ENCODE measurements at places on chromosomes 11 and 22.
A peak's percentile ranks its signal among the peaks of the same experiment; 100 is the strongest.

DNA sequence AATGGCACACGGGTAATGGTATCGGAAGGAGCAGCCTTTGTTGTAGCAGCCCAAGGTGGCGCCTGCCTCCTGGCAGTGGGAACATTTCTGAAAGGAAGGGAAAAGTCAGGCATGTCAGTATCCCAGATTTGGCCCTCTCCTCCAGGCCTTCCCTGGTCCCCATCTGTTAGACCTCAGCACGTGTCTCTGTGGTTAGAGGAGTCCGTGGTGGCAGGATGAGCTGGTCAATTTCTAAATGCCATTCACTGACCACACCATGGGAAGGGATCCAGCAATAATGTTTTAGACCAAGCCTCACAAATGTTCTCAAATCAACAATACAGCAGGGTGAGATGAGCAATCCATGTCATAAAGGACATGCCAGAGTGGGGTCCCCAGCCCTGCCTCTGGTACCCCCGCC, 49.0 kb upstream of the CYP2D6 start:
- DNase-seq: peak; percentile 22

DNA sequence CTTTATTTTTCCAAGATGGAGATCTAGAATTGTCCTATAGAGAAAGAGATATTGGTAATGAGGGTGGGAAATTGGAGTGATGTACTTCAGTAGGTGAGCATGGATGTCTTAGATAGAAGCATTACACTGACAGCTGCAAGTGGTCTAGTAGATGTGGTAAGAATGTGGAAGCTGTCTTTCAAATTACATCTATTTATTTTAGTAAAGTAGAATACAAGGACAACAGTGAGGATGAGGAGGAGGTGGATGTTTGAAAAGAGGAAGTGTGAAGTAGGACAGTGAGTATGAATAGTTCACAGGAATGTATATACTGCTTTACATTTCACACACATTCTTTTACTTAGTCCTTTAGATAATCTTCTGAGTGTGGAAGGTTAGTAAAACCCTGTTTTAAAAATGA, 64.2 kb downstream of the HIPK3 start:
- DNase-seq: no peak

GRCh38 chr11:1877211-1878136, 14.2 kb downstream of the PRR33 start:
- no peak for DNase-seq

DNA sequence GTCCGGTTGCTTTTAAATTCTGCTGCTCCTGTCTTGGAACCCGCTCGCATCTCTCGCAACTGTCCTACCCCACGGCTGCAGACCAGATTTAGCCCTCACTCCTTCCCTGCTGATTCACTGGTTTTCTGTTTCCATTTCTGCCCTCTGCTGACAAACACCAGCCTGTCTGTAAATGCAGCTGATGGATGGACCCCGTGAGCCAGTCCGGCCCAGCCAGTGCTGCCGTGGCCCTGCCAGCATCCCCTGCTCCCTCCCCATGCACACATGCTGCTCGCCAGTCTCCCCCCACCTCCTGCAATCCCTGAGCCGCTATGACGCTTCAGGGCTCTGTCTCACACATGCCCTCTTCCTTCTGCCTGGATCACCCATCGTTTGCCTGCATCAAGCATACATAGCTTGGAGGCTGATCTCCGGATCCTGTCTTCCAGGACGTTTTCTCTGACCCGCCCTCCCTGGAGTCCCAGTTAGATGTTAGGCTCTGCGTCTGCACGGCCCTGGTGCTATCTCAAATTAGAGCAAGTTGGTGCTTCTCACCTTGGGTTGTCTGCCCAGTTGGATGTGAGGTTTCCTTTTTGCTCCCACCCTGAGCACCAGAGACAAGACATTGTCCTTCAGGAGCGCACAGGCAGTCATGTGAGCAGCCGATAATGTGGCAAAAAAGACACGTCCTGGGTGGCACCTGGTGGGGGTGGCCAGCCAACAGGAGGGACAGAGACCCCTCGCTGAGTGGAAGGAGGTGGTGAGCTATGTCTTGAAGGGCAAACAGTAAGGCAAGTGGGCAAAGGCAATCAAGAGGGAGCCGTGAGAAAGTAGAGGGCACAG, 4.3 kb upstream of the ACR start:
- DNase-seq: no peak

- no peak for DNase-seq
Observed at GRCh38 chr11:123111465-123111864, 49.5 kb upstream of the HSPA8 start.

Measured in fibroblast of skin of left quadriceps (primary cell).